ENCODE measurements at places on chromosomes 12 and 14.

GRCh38 chr12:120936197-120936596 lies 32.0 kb upstream of the SPPL3 start:
- DNase-seq: no peak

- peak; percentile 56 for DNase-seq
Observed at GRCh38 chr14:35414365-35414764, 9.8 kb upstream of the NFKBIA start.

DNA sequence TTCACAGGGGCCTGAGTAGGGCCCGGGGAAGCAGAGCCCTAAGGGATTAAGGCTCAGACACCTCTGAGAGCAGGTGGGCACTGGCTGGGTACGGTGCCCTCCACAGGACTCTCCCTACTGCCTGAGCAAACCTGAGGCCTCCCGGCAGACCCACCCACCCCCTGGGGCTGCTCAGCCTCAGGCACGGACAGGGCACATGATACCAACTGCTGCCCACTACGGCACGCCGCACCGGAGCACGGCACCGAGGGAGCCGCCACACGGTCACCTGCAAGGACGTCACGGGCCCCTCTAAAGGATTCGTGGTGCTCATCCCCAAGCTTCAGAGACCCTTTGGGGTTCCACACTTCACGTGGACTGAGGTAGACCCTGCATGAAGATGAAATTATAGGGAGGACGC lies 7.1 kb downstream of the LTBR start:
- no peak for DNase-seq

GRCh38 chr12:54285150-54286041 lies 4.9 kb downstream of the HNRNPA1 start:
- DNase-seq: peak; percentile 50
